Stimulated activated CD8-positive, alpha-beta memory T cell treated with anti-CD3 and anti-CD28 coated beads, Interleukin-4, amount 100 ng/mL, for 1 hour (primary cell): ENCODE measurements at places on chromosomes 7 and 10.

GRCh38 chr10:32995066-32995622, 37.1 kb upstream of the ITGB1 start:
- DNase-seq, result no peak

DNA sequence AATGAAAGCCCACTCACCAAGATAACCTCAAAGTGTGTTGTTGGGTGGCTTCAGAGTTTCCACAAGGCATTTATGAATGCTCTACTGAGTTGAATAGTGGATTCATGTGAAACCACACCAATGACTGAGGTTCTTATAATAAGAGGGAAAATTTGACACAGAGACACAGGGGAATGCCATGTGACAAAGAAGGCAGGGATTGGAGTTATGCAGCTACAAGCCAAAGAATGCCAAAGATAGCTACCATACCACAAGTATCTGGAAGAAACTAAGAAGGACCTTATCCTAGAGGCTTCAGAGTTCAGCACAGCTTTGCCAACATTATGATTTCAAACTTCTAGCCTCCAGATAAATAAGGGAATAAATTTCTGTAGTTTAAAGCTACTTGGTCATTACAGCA, 68.0 kb upstream of the PCDH15 start:
- DNase-seq, result no peak

DNA sequence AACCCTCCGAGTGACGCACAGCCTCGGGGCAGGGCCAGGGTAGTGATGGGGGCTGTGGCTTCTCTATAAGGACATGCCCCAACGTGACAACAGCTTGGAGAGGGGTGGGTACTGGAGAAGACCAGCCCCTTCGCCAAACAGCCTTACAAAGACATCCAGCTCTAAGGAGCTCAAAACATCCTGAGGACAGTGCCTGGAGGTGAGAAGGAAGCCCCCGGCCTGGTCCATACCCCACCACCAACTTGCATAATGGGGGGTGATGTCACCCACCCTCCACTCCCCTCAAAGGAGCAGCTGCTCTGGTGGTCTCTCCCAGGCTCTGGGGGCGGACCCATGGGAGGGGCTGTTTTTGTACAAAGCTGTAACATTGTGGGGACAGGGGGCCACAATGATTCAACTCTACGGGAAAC, 15.1 kb downstream of the PRSS2 start:
- peak; percentile 61 for DNase-seq

GRCh38 chr10:51574248-51575048, 124.9 kb downstream of the CSTF2T start:
- DNase-seq, result no peak

DNA sequence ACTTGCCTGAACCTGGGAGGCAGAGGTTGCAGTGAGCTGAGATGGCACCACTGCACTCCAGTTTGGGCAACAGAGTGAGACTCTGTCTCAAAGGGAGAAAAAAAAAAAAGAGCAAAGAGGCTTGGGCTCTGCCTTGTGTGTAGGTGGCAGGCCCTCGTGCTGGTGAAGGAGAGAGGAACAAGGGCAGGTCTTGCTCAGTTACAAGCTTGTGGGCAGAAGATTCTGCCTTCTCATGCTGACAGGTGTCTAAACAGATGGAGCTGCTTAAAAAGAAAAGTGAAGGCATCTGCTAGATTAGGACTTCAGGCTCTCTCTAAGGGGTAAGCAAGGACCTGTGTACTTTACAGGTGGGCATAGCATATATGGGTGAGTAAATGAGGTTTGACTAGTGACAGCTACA, 65.5 kb upstream of the TRIM8 start:
- DNase-seq, result no peak

DNA sequence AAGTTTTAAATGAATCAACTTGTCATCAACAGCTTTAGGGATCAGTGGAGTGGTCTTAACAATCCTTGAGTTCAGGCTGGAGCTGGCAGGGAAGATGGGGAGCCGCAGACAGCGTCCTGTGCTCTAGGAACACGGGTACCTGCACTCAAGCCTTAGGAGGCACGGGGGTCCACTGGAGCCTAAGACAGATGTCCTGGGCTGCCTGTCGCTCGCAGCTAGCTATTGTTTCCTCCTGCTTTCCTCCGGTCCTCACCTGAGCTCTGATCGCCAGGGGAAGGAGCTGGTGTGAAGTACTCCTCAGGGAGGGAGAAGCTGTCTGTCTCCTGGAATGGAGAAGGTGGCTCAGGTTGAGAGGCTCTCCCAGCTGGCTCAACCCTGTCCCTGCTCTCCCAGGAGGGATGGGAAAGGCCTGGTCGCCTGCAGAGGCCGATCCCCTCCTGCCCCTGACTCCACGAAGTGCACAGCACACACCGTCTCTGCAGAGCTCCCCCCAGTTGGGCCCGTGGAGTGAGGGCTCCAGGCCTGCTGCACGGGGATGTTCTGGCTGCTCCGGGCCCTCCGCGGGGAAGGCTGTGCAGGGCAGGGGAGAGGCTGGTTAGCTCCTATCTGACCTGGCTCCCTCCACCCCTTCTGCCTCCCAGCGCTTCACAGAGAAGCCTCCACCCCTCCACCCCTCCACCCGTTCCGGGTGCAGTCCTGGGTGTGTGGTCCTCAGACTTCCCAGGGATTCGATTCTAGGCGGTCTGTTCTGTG, 14.5 kb upstream of the PYROXD2 start:
- no peak for DNase-seq

- no peak for DNase-seq
These were observed 21.3 kb upstream of the LIPM start for GRCh38 chr10:88781206-88781605.

DNA sequence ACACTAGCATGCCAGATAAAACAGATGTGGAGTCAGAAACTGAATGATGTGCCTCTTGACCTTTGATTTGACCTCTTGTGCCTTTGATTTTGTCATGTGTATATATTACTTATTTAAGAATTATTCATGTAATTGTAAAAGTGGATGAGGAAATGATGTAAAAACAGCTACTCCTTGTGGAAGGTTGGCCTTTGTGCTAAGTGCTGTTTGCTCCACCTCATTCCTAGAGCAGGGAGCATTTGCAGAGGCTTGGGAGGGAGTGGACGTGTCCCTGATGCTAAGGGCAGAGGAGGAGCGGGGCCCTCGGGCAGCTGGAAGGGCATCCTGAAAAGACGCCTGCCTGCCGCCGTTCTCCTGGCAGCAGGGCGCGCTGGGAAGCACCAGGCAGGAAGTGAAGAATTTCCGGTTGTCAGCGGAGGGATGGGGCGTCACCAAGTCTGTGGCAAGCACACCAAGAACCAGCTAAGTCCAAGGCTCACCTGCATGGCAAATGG, 197.6 kb upstream of the ZNF32 start:
- no peak for DNase-seq

GRCh38 chr10:27857616-27858015, 112.0 kb upstream of the MKX start:
- DNase-seq, result no peak

GRCh38 chr10:71589617-71590551, 129.7 kb downstream of the C10orf105 start:
- DNase-seq, result no peak

DNA sequence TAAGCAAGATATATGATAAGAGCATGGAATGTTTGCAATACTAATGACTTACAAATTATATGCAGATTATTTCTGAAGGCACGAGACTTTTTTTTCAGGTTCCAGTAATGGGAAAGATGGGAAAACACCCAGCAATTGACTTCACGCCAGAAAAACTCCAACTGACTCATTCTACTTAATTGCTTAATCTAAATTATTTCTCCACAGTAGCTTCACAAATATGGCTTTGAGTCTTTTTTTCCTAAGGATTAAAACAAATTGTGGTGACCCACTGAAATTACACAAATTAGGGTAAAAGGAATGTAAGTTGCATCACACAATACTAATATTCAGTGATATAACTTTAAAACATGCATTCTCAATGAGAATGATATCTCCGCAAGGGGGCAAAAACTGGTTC, 138.7 kb downstream of the GNAI1 start:
- DNase-seq, result no peak

DNA sequence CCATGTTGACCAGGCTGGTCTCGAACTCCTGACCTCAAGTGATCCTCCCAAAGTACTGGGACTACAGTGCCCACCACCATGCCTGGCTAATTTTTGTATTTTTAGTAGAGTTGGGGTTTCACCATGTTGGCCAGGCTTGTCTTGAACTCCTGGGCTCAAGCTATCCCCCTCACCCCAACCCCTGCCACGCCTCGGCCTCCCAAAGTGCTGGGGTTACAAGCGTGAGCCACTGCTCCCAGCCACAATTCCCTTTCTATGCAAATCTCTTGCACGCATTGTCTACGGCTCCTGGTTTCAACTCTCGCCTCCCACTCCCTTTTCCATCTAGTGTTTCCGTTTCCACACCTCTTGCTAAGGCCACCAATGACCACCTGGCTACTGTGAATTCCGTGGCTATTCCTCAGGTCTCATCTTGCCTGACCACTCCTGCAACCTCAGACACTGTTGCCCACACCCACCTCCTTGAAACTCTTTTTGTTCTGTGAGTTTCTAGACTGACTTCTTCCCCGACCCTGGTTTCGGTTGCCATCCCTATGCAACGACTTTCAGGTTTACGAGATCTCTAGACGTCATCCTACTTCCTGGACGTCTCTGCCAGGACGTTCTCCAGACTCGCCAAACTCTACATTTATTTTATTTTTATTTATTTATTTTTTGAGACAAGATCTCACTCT, 3.4 kb downstream of the CLDN3 start:
- no peak for DNase-seq

DNA sequence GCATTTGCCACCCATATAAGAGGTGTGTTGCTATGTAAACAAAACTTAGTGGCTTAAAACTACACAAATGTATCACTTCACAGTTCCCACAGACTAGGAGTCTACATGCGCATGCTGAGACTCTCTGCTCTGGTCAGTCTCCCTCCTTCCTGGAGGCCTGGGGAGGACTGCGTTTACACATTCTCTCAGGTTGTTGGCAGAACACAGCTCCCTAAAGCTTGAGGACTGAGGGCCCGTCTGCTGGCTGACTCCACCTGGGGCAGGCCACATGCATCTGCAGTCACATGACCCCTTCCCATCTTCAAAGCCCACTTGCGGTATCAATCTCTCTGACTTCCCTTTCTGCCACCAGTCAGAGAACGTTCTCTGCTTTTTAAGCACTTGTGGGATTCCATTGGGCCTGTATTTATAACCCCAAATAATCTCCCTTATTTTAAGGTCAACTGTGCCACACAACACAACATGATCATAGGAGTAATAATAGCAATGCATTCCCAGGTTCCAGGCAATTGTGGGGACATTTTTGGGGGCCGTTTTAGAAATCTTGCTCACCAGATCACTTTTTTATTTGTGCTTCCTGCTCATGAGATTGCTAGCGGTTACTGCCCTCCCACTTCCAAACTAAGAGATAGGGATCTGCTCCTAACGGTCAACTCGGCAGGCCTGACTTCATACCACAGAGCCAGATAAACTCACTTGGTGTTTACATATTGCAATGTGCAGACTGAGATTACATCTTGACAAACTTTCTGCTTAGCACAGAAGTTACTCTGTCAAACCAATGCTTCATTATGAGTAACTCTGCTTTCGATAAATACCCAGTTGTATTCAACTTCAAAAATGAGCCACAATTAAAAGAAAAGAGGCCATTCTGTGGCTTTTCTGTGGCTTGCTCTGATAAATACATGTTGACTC, 96.3 kb downstream of the ALOX5 start:
- DNase-seq, result no peak

- no peak for DNase-seq
These were observed 15.7 kb upstream of the ZNF212 start for GRCh38 chr7:149223761-149224160.

DNA sequence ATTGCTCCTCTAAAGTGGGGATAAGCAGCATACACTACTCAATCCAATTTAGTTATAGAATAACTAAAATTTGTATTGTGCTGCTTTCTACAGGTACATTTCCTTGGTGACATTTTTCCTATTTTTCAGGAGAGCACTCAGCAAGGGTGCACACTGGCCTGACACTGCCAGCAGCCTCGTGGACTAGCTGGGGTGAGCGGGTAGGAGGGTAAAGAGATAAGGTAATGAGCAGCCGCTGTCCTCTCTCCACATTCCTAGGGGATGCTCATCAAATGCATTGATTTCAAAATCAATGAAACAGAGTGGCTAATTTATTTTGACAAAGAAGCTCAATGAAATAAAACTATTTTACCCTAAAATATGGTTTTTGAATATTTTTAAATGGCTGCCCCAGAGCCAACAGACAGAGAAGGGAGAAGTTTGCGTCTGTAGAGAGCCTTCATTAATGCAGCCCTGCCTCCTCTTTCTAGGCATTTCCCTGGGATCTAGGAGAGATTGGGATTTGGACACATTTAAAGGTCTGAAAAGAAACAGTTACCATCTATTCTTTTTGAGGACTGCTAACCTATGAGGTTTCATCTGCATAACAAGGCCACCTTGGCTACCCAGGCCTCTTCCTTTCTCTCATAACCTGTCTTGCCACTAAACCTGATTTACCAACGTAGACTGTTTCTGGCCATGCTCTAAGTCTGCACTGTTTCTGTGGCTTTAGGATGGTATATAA, 561.0 kb downstream of the IPMK start:
- no peak for DNase-seq

- DNase-seq, result no peak
These were observed 156.4 kb upstream of the MINDY3 start for GRCh38 chr10:16016688-16017087.
